ENCODE measurements at places on chromosomes 4 and X.
A peak's percentile ranks its signal among the peaks of the same experiment; 100 is the strongest.

GRCh38 chrX:120752431-120753082 lies 122.7 kb upstream of the C1GALT1C1 start:
- no peak for DNase-seq

DNA sequence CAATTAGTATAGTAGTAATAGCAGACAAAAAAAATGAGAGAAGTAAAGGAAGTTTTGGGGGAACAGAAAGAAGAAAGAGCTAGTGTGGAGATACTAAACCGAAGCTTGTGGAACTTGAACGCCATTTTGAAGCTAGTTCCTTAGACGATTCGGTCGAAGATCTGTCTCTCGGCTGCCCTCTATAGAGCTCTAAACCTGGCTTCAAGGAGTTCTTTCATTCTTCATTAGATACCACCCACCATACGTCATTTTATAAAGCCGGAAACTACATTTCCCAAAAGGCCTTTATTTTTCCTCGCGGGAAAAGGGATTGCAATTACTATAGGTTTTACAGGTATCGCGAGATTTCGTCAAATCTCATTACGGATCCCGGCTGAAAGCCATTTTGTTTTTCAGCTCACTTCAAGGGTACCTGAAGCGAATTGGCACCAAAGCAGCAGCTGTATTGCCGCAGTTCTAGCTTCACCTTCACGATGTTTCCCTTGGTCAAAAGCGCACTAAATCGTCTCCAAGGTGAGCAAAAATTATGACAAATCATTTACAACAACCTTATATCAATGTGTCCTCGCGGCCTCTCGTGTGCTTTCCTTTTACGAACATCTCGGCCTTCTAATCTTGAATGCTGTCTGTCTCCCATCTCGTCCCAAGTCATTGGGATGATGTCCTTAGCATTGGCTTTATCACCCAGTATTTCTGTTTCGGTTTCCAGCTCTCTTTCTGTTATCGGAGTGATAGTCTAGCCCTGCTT lies at the start of gene COX7B:
TSS of gene COX7B (plus strand) at position 388 of the 748 bp plus-strand sequence. CDS start at position 474, 86 bp downstream.
- peak; percentile 98 for DNase-seq

DNA sequence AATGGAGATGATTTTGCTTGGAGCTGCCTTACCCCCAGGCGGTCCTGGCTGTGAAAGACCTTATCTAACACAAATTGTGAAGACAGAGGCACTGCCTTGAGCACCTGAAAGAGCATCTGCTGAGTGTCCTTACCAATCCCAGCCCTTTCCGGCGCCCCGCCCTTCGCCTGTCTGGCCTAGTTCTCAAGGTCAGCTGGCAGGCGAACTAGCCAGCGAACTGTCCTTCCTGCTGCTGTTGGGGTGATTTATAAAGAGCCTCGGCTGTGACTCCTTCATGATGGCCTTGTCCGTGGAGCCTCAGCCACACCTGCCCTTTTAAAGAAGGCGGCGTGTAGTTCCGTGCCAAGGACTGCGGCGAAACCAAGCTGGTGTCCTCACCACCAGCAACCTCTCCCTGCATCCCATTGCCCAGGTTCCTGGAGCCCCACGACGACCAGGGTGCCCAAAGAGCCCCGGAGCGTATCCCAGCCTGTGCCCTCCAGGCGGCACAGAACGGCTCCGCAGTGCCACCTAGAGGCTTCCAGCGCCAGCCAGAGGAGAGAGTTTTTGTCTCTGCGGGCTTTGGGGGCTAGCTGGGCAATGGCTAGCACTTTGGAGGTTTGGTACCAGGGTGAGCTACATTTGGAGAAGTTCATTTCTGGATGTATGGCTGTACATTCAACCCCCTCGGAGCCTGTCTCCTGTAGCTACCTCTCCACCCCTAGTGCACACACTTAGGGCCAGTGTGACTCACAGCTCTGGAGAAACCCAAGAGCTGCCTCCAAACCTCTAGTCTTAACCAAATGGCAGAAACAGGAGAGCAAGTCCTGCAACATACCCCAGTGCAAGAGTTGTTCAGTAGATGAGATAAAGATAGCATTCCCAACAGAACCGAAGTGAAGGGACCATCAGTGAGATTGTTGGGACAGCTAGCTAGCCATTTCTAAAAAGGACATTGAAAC lies 36.8 kb upstream of the VMA21 start:
- DNase-seq, result peak; percentile 7

- DNase-seq, result peak; percentile 96
These were observed at the start of gene CXCL8 for GRCh38 chr4:73740353-73740778. Gene CXCL8, plus strand, starts transcription at chr4:73740569. Its CDS starts 90 bp downstream, at chr4:73740659.
